ENCODE measurements at places on chromosomes 16 and 17.

- no peak for DNase-seq
Observed at GRCh38 chr16:72301523-72302236, 129.7 kb upstream of the PMFBP1 start.

- DNase-seq, result no peak
Observed at GRCh38 chr16:78278056-78278450, 178.6 kb downstream of the WWOX start.

GRCh38 chr17:82160075-82160474 is 52.6 kb downstream of the CCDC57 start:
- DNase-seq, result no peak

DNA sequence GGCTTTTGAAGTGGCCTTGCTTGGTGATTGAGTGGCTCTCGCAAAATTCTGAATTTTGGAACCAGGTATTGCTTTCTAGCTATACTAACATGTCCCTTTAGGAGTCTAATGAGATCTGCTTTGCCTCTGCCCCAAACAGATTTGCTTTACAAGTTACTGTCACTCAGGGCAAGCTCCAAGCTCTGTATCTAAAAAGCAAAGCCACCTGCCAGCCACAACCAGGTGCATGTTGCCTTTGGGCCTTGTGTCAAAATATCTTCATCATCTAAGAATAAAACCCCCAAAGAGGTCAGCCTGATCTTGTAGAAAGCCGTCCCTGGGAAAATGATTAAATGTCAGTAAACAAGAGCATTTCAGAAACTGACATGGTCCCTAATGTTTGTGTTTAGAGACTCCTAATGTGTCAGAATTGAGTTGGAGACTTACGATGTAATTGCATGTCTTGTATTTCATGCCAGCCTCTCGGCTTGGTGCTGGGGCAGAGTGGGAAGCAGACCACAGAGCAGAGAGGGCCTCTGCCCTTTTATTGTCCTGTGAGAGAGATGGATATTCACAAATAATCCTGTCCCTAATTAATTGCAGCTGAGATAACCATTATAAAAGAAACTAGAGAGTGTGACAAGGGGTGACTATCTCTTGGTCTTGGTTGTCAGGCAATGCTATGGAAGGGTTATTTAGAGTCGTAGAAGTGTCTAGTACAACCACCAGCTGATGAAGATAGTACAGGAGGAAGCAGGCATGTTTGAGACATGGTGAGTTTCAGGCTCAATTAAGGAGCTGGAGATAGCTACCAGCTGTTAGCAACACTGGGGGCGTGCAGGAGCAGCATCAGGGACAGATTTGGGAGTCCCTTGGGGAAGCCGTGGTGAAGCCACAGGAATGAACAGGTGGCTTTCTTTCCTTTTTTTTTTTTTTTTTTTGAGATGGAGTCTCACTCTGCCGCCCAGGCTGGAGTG is 90.7 kb downstream of the PITPNC1 start:
- no peak for DNase-seq

GRCh38 chr16:79721270-79721669 is 120.7 kb upstream of the MAF start:
- DNase-seq, result no peak

GRCh38 chr17:35895636-35896587 is 15.8 kb upstream of the CCL5 start:
- no peak for DNase-seq

GRCh38 chr17:41415411-41415810 is 9.0 kb downstream of the KRT37 start:
- DNase-seq, result no peak

DNA sequence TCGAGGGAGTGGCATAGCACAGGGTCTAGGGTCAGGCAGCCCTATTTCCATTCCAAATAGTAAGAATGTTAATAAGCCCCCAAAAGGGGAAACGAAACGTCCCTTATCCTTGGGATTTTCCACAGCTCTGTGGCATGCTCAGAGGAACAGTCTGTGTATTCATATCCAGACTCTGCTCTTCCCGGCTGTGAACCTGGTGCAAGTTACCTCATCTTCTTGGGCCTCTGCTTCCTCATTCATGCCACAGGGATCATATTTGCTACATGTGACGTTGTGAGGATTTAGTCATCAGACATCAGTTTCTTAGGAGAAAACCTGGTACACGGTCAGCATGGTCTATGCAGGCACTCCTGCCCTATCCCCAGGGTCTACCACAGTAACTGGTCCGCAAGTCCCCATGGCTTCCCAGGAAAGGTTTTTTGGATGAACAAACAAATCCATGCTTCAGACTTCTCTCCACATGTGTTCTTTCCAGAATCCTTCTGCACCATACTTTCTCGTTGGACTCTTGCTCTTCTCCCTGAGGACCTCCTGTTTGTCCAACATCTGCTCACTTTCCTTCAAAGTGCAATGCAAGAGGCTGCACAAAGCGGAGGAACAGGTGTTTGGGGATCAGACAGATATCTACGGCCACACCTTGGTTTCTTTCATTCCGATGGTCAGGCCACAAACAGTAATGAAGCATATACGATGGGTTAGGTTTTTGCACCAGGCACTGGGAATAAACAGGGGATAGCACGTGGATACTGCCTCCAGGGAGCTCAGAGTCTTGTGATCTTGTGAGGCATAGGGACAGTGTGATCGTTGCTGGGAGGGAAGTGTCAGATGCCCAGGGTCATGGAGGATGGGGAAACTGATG is 17.7 kb downstream of the GLP2R start:
- DNase-seq, result no peak

- no peak for DNase-seq
Observed at GRCh38 chr16:2852731-2853507, 5.1 kb downstream of the PRSS22 start.

DNA sequence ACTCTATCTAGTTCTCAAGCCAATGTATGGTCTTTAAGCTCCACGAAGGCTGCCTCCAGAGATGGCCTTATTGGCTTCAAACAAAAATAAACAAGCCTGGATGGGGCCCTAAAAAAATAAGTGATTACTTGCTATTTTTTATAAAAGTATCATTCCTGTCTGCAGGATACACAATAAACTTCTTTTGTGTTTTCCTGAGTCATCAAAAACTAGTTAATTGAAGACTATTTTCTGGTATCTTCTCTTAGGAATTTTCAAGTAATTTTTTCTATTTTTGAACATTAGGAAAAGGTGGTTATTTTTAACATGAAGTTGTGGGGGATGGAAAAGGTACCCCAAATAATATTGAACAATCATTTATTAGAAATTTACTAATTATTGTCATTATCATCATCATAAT is 213.1 kb upstream of the DYNLRB2 start:
- DNase-seq, result no peak

DNA sequence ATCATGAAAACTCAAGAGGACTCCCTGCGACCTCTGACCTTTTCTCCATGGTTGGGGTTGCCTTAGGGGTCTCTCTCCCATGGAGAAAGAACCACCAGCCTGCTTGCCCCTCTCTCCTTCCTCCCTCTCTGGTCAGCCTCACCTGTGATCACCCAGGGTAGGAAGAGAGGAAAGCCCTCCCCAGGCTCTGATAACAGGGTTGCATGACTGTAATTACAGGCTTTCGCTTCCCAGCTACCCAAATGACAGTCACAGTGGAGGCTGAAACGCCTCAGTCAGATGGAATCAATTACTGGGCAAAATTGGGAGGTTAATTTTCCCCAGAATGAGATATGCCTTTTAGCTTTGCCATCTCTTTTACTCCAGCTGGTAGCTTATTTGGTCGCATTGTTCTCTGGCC is 265.8 kb upstream of the SOX9 start:
- DNase-seq, result peak; percentile 88

DNA sequence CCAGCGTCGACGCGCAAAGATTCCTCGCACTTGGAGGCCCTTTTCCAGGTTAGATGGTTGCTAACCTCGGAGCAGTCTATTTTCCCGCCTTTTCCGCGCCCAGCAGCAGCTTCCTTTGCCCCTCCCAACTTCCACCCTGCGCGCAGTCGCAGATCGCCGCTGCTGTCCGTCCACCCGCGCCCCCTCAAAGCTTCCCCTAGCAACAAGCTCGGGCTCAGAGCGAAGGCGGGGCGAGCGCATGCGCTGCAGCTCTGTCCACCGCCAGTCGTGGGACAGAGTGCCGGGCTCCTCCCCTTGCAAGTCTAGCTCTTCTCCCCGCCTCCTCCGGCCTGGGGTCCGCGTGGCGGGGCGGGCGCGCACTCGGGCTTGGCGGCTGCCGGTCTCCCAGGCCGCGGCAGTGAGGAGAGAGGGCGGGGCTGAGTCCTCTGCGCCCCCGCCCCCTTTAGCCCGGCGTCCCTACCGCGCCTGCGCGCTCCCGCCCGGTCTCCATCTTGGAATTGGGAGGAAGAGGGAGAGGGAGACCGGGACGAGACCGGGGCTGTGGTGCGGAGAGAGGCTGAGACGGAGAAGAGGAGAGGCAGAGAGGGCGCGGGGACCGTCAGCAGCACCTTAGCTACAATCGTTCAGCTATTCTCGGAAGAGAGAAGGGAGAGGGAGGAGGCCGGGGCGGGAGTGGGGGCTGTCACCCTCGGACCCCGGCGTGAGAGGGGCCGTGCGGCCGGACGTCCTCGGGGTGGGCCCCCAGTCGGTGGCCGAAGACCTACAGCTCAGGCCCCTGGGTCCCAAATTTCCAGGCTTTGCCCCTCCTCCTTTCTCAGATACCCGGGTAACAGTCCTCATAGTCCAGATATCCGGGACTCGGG is at the start of gene TAOK2:
Gene TAOK2, plus strand, starts transcription at position 485 of the 863 bp plus-strand sequence. CDS start 3,905 bp downstream, outside the sequence.
- peak; percentile 78 for DNase-seq

DNA sequence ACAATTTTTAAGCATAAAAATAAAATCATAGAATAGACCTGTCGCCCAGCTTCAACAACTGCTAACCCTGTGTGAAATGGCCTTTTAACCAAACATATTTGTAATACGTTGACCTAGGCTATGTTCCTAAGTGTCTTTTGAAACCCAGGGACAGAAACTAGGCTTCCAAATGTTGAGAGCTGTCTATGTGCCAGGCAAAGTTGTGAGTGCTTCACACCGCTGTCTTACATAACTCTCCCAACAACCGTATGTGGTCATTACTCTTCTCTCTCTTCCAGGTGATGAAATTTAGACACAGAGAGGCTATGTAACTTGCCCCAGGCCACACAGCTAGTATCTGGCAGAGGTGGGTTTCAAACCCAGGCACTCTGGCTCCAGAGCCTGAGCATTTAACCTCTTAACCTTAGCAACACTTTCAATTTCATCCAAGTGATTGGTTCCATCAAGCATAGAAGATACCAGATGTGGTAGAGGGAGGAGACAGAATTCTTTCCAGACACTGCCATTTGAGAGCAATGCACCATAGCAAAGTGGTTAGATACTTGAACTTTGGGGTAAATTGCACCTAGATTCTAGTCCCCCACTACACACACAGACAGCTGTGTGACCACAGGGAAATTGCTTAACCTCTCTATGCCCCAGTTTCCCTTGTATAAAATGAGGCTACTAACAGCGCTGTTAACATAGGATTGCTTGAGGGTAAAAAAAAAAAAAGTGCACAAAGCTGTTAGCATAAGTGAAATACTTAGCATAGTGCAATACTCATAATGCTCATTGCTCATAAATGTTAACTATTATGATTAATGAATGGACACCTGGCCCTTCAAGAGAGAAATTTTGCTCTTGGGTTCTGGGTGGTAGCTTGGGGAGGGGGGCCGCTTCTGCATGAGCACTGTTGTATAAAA is 160.6 kb downstream of the IRX3 start:
- DNase-seq, result no peak

- DNase-seq, result no peak
Observed at GRCh38 chr17:16435925-16436886, 20.8 kb downstream of the TRPV2 start.

DNA sequence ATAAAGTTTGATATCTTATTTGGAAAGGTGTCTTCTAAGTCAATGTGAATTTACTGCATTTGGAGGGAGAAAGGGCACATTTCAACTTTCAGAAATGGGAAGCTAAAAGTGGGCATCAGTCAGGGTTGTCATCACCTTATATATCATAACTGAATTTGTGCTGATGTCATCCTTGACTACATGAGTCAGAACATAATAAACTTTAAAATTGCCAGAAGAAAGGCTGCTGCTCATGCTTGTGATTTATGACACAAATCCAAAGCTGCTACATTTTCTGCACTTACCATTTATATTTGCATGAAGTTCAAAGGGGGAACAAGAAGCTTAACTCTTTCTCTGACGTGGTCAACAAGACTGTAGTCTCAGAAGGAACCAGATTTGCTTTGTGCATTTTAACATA is 196.6 kb downstream of the UTP18 start:
- DNase-seq, result no peak

GRCh38 chr17:40819528-40820125 is 2.8 kb downstream of the KRT10 start:
- DNase-seq, result no peak

DNA sequence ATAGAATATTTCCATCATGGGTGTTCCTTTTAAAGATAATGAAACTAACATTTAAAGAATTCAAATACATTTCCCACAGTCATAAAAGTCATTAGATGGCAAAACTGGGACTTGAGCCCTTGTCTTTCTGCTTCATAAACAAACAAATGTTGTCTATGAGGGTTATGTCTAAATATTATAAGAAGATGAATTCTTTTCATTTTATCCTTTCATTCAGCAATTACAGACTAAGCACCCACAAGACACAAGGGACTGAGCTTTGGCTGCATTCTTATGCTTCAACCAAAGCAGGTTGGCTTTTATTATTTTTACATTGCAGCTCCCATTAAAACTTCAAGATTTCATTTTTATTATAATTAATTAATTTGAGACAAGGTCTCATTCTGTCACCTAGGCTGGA is 14.9 kb downstream of the SARM1 start:
- DNase-seq, result no peak

DNA sequence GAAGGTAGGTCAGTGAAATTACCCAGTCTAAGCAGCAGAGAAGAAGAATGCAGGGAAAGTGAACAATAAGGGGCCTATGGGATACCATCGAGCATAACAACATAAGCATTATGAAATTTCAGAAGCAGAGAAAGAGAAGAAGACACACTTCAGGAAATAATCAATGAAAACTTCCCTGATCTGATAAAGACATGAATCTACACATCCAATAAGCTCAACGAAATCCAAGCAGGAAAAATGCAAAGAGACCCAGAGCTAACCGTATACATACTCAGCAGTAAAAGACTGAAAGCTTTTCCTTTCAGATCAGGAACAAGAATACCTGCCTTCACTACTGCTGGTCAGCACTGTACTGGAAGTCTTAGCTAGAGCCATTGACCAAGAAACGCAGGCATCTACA is 38.6 kb downstream of the WDR45B start:
- no peak for DNase-seq

- DNase-seq, result no peak
Observed at GRCh38 chr16:80280557-80280956, 260.2 kb upstream of the DYNLRB2 start.

DNA sequence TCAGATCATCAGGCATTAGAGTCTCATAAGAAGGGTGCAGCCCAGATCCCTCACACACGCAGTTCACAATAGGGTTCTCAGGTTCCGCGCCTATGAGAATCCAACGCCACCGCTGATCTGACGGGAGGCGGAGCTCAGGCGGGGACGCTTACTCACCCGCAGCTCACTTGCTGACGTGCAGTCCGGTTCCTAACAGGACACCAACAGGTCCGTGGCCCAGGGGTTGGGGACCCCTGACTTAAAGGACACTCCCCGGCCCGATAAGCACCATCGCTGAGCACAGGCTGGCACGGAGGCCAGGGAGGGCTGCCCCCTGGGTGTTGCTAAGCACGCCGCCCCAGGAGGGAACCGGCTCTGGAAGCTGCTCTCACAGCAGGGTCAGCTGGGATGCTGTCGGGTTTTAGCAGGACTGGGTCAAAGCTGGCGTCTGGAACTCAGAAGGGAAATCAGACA is 30.1 kb upstream of the BAHCC1 start:
- no peak for DNase-seq
